HFFc6 (cell line): ENCODE measurements at places on chromosomes 4 and X. TPM values are rescaled to one million over a fixed set of nuclear protein-coding genes. Genes with fewer than 3 reads are reported as not detected.

DNA sequence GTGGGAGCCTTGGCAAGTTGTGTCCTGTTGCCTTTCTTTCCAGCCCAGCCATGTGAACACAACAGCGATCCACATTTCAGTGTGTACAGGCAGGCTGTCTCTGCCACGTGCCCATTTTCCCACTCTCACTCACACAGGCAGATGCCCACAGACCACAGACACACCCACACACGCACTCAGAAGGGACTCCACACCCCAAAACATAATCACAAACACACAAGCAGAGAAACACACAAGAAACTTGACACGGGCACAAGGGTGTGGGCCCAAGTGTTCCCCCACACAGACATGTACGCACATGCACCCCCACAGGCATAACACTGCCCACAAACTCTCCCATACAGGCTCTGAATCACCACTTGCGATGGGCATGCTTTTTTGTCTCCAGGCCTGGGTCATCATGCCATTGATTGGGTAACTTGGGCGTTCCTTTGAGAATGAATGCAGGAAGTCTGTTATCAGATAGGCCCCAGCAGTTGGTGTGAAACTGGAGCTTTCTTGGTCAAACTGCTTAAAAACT is 84.3 kb downstream of the NBDY start:
- peak; percentile 63 for DNase-seq

DNA sequence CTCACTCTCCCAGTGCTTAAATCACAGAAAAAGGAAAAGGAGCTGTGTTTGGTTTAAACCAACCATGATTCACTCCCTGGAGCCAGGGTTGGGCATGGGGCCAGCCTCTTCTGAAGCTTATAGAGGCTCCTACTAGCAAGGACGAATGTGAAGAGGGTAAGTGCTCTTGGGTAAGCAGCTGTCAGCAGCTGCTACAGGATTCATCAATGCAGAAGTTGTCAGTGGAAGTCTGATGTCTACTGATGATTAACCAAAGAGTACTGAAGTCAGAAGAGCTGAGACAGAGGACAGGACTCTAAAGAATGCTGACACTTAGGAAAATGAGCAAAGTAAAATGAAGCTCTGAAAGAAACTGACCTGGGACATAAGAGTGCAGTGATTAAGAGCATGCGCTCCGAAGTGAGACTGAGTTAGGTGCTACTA is 32.7 kb upstream of the JADE1 start:
- DNase-seq = peak; percentile 91

DNA sequence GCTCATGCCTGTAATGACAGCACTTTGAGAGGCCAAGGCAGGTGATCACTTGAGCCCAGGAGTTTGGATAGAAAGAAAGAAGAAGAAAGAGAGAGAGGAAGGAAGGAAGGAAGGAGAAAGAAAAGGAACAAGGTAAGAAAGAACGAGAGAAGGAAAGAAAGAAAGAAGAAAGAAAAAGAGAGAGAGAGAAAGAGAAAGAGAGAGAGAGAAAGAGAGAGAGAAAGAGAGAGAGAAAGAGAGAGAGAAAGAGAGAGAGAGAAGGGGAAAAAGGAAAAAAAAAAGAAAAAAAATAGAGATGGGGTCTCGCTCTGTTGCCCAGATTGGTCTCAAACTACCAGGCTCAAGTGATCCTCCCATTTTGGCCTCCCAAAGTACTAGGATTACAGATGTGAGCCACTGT is 22.5 kb downstream of the ING2 start:
- DNase-seq = no peak

DNA sequence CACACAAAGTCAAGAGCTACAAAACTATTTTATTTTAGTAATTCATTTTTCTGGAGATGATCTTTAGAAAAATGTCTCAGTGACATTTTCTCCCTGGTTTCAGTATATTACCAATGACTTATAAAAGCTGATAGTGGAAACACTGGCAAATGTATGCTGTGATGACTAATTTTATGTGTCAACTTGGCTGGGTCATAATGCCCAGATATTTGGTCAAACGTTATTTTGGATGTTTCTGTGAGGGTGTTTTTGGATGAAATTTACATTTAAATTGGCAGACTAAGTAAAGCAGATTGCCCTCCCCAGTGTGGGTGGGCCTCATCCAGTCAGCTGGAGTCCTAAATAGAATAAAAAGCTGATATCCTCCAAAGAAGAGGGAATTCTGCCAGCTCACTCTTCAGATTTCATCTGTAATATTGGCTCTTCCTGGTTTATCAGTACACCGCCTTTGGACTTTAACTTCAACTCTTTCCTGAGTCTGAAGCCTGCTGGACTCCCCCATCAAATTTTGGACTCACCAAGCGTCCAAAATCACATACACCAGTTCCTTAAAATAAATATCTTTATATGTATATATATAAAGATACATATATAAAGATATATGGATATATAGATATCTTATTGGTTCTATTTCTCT is 31.2 kb upstream of the RAB40A start:
- DNase-seq = no peak

- DNase-seq = no peak
These were observed 465 bp downstream of the EMD start for GRCh38 chrX:154379569-154379951.

- DNase-seq = no peak
These were observed 15.2 kb upstream of the GTPBP6 start for GRCh38 chrX:333611-334311.

GRCh38 chr4:113440371-113440770 is 321.2 kb downstream of the CAMK2D start:
- DNase-seq = no peak

GRCh38 chr4:127045861-127046260 is 586.9 kb upstream of the INTU start:
- DNase-seq = no peak

DNA sequence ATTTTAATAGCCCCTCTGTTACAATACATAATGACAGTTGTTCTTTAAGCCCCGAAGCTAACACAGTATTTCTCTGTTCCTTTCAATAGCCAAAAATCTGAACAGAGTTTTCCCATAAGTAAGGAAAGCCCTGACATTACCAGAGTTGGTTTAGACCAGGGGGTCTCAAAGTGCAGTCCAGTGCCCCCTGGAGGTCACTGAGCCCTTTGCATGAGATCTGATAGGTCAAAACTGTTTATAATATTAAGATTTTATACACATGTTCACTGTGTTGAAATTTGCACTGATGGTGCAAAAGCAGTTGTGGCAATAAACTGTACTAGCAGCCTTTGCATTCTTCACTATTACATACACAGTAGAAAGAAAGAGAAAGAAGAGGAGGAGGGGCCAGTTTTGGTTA is 177.1 kb downstream of the SPANXN3 start:
- no peak for DNase-seq

DNA sequence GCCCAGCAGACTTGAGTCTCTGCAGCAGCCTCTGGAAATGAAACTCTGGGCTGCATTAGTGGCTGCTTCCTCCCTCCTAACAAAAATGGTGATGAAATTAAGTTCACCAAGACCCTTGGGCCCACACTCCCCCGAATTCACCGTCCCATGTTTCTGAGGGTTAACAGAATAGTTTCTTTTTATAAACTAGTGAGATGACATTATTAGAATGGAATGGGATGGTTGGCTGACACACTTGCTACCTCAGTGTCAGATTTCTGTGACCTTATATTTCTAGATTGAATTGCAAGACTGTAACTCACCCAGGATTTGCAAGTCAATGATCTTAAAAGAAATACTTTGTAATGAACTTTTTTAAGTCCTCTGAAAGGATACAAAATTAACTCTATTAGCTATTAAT is 127.1 kb downstream of the SHROOM3 start:
- DNase-seq = peak; percentile 77

- DNase-seq = no peak
These were observed 74.3 kb downstream of the CFAP299 start for GRCh38 chr4:80409809-80410208.

DNA sequence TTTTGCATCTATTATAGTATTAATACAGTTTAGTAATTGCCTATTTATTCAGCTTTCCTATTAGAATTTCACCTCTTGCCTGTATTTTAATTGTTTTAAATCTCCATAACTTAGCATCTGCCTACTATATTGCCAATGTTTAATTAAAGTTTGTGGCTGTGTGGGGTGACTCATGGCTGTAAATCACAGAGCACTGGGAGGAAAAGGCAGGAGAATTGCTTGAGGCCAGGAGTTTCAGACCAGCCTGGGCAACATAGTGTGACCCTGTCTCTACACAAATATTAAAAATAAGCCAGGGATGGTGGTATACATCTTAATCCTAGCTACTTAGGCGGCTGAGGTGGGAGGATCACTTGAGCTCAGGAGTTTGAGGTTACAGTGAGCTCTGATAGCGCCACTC is 14.5 kb upstream of the CCSER1 start:
- no peak for DNase-seq

DNA sequence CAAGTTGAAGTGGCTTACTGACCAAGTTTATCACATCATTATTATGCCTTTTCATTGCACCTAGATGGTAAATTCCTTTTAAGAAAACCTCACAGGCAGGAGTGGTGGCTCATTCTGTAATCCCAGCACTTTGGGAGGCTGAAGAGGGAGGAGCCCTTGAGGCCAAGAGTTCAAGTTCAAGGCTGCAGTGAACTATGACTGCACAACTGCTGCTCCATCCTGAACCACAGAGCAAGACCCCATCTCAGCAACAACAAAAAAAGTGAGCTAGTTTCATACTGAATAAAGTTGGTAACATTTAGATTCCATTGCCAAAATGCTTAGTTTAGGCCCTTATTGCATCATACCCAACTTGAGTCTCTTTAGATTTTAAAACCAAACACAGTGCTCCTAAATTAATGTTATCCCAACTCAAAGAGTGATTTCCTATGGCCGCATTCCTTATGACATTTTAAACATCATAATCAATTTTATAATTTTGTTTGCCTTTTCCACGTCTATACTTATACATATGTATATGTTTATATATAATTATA is 36.0 kb downstream of the PDS5A start:
- no peak for DNase-seq

- peak; percentile 66 for DNase-seq
These were observed 32.0 kb upstream of the AMELX start for GRCh38 chrX:11261260-11261659.

- DNase-seq = peak; percentile 48
These were observed 778 bp downstream of the CASP3 start for GRCh38 chr4:184648313-184649025.

GRCh38 chrX:20515841-20516461 is 249.2 kb upstream of the RPS6KA3 start:
- peak; percentile 83 for DNase-seq

GRCh38 chrX:107654566-107654871 is 26.2 kb downstream of the PRPS1 start:
- no peak for DNase-seq

- DNase-seq = peak; percentile 10
These were observed 674 bp downstream of the SEC24B start for GRCh38 chr4:109434007-109434971.

DNA sequence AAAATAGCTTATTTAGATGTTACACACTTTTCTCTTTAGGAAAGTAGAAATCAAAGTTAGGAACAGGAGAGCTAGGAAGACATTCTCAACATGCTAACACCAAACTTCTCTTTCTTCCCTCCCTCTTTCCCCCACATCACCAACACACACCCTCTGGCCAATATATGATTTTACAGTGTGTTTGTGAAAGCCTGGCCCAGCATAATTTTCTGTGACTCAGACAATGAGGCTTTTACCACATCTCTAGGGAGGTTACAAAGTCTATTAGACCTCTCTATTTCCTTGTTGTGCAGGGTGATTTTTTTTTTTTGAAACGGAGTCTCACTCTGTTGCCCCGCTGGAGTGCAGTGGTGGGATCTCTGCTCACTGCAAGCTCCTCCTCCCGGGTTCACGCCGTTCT is 189.9 kb downstream of the AASDH start:
- DNase-seq = no peak

DNA sequence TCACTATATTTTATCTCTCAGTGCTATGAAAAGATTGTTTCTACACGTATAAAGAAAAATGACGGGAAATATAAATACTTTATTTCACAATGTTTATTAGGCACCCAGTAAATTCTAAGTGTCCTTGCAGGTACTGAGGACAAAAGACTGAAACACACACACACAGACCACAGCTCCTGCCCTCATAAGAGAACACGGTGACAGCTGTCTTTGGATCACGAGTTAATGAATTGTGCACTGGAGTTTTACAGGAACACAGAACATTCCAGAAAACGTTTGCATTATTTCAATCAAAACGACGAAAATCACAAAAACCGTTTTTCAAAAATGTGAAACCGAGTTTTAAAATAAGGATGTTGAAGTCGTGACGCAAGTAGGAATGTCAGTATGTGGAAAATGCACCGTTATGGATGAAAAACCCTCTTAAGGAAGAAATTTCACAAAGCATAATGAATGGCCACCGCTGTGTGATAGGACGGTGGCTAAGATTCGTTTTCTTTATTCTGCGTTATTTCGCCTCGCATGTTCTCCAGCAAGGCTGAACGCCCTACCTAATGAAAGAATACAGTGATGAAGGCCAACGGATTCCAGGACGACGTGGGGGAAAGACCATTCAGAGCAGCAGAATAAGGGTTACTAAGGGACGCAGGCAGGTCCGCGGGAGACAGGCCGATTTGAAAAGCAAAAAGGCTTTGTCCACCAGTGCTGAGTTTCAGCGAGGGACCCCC is 24.2 kb downstream of the FAM156A start:
- no peak for DNase-seq

GRCh38 chr4:7278981-7279380 is 86.6 kb downstream of the SORCS2 start:
- no peak for DNase-seq

DNA sequence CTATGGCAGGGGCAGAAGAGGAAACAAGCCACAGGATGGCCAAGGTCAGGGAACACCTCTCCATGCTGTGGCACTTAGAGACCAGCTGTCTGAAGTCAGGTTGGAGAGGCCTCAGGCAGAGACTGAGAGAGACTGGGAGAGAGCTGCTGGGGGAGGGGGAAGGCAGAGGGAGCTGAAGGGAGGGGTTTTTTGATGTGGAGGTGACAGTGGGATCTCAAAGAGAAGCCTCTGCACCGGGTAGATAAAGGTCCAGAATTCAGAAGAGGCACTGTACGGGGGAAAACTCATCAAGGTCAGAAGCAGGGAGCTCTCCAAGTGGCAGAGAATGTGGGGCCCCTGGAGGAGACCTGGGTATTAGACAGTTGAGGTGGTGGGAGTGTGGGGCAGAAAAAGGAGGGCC is 41.6 kb upstream of the HMGB3 start:
- no peak for DNase-seq

The MAGED4 gene
- 23.9 to 48.1 TPM (median 38.4 TPM) in 3 replicates for total RNA-seq

The RNF212 gene
- not detected in 3 replicates for total RNA-seq

The MAOA gene
- total RNA-seq = 0.25 TPM in 1 of 3 replicates, not detected in the others

The MAP7D2 gene
- total RNA-seq = 0.07 to 0.63 TPM (median 0.47 TPM) in 3 replicates

The NUP62CL gene
- total RNA-seq = not detected in 3 replicates

The WDR17 gene
- total RNA-seq = 0.04 TPM in 1 of 3 replicates, not detected in the others

The F8A1 gene
- 4.4 to 6.0 TPM (median 4.8 TPM) in 3 replicates for total RNA-seq

The RAB39B gene
- 0.07 to 0.19 TPM (median 0.16 TPM) in 3 replicates for total RNA-seq

The PAGE3 gene
- not detected in 2 replicates for total RNA-seq

The ENPP6 gene
- not detected in 3 replicates for total RNA-seq

The TBX22 gene
- not detected in 3 replicates for total RNA-seq

The YY2 gene
- 3.1 to 3.2 TPM (median 3.1 TPM) in 3 replicates for total RNA-seq

The PLXNB3 gene
- total RNA-seq = 18.6 to 35.6 TPM (median 32.8 TPM) in 3 replicates

The CENPC gene
- 8.0 to 8.7 TPM (median 8.1 TPM) in 3 replicates for total RNA-seq

The TSPAN7 gene
- not detected in 2 replicates for total RNA-seq
